ENCODE measurements at places on chromosomes 11 and 22. TPM values are rescaled to one million over a fixed set of nuclear protein-coding genes. Genes with fewer than 3 reads are reported as not detected.

SAA4 gene
- not detected for total RNA-seq

UBQLN3 gene
- total RNA-seq: 0.49 TPM

UCP3 gene
- 0.39 TPM for total RNA-seq

OR8A1 gene
- not detected for total RNA-seq

PCF11 gene
- total RNA-seq: 52.2 TPM

LRRC55 gene
- 0.89 TPM for total RNA-seq

SUN2 gene
- 50.6 TPM for total RNA-seq

MPZL3 gene
- total RNA-seq: 26.1 TPM

CCDC179 gene
- total RNA-seq: not detected

C22orf23 gene
- 0.20 TPM for total RNA-seq

FBXO7 gene
- 71.6 TPM for total RNA-seq

OR6X1 gene
- not detected for total RNA-seq

SLCO2B1 gene
- total RNA-seq: 9.8 TPM

ARVCF gene
- total RNA-seq: 15.1 TPM

PRG3 gene
- total RNA-seq: 2.9 TPM

NLRP14 gene
- 0.20 TPM for total RNA-seq

CATSPER1 gene
- 0.10 TPM for total RNA-seq

OSBP2 gene
- 15.4 TPM for total RNA-seq

SCN2B gene
- total RNA-seq: 2.8 TPM

TRIM22 gene
- 13.0 TPM for total RNA-seq

PTPRCAP gene
- total RNA-seq: 0.89 TPM

XKR3 gene
- not detected for total RNA-seq

NRXN2 gene
- 8.5 TPM for total RNA-seq

AGBL2 gene
- total RNA-seq: 1.1 TPM

SCN3B gene
- total RNA-seq: 3.6 TPM

TYR gene
- total RNA-seq: 4.0 TPM

BDNF gene
- 2.9 TPM for total RNA-seq

APOBEC3G gene
- total RNA-seq: 4.4 TPM

CBLIF gene
- total RNA-seq: not detected

VSIG10L2 gene
- 0.39 TPM for total RNA-seq

PRR33 gene
- 0.20 TPM for total RNA-seq

KRTAP5-11 gene
- total RNA-seq: 2.2 TPM

IL10RA gene
- total RNA-seq: 9.1 TPM

APOL1 gene
- 1.9 TPM for total RNA-seq

CASP12 gene
- total RNA-seq: 1.3 TPM

SLC7A4 gene
- total RNA-seq: 0.69 TPM

SCGB2A2 gene
- 1.2 TPM for total RNA-seq
